ENCODE measurements at places on chromosomes 6 and 20.

- DNase-seq: no peak
Measured at GRCh38 chr6:167778497-167779128, 48.1 kb upstream of the AFDN start.

DNA sequence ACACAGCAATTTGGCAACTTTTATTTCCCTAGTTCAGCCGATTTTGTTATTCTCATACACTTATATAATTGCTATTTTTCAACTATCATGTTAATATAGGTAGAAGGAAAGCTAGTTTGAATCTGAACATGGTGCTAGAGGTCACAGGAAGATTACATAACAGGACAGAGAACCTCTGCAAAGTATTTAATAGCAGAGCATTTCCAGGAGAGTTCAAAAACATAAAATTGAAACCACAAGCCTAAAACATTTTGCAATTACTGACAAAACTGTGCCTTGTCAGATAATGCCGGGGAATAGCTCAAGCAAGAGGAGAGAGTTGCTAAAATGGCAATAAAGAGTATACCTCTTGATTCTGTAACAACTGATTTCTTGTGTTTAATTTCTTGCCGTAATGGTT, 70.8 kb downstream of the TFAP2B start:
- DNase-seq: no peak

DNA sequence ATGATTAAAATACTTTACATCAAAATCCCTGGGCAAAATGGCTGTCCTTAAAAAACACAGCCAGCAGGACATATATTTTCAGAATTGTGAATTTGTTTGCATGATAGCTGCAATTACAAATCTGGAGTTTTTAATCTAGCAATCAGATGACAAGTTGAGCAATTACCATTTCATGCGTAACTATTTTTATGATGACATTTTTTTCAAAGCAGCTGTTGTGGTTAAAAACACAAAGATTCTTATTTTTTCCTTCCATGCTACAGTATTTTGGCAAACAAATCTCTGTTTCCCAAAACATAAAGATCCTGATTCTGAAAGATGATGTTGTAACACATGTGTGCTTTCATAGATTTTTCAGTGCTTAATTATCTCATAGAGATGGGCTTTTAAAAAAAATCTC, 90.2 kb downstream of the PHACTR1 start:
- DNase-seq: no peak

DNA sequence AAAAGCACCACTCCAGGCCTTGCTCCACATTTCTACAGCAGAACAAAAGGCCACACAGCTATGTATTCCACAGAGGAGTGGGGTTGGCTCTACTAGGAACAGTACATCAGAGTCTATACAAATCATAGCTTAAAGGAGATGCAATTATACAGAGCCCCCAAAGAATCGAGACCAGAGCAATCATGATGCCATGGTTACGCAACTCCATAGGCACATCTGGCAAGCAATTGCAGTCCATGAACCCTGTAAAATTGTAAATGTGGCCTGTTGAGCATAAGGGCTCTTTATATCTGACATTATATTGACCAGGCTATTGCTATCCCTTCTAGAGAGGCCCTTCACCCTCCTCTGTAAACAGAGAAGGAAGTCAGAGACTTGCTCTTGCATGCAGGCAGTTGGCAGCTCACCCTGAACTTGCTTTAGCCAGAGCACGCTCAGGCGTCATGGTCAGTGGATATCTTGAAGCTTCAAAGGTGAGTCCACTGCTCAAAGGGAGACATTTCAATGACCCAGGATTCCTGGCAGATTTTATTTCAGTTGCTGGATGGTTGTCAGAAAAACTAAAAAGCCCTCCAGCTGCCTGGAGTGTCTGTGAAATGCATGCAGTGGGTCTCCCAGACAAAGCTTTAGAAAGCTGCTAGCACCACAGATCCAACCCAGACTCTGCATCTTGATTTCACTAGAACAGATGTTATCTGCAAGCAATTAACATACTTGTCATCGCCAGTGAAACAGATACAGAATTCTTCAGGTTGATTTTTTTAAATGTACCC, 357.2 kb downstream of the CENPW start:
- no peak for DNase-seq

DNA sequence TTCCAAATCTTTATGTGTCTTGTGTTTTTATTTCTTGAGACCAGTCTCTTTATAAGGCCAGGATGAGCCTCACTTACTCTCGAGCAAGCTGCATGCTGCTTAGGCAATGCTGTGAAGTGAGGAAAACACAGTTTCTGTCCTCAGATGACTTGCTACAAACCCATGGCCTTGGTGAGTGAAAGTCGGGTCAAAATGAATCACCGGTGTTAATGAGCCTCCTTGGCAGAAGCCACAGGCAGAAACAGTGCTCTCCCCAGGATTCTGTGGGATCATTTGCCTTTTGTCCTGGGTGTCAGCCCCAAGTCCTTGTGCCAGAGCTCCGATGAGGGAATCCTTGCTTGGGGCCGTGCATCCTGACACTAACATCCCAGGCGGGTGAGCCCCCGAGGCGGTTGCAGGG, 482.5 kb downstream of the QKI start:
- no peak for DNase-seq

DNA sequence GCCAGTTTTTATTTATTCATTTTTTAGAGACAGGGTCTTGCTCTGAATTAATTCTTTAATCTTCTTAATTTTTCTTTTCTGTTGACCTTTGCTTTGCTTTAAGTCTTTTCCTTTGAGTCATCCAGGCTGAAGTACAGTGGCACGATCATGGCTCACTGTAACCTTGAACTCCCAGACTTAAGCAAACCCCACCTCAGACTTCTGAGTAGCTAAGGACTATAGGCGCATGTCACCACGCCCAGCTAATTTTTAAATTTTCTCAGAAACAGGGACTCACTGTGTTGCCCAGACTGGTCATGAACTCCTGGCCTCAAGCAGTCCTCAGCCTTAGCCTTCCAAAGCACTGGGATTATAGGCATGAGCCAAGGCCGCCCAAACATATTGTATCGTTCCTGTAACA, 71.3 kb upstream of the GNRH2 start:
- no peak for DNase-seq

- DNase-seq: no peak
Measured at GRCh38 chr6:88586371-88587149, 376.9 kb downstream of the RNGTT start.

- peak; percentile 12 for DNase-seq
Measured at GRCh38 chr20:5000263-5001173, 792 bp downstream of the SLC23A2 start.

- DNase-seq: no peak
Measured at GRCh38 chr6:100998111-100998510, 117.0 kb upstream of the ASCC3 start.

- DNase-seq: peak; percentile 16
Measured at GRCh38 chr20:50844430-50845100, 49.7 kb downstream of the BCAS4 start.

GRCh38 chr6:138109042-138109997, 2.1 kb upstream of the PERP start:
- DNase-seq: peak; percentile 83

DNA sequence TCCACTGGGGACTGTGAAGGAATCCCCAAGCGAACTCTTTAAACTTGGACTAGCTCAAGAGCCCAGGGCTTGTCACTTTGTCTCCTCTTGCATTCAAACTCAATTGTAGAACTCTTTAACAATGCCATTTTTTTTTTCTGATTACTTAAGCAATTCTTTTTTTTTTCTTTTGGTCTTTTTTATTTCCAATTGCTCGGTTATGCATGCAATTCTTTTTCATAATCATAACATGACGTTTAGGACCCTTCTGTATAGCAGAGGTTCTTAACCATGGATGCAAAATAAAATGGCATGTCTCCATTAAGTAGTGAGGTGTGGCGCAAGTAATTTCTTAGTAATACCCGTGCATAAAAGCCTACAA, 466 bp upstream of the BFSP1 start:
- no peak for DNase-seq

- no peak for DNase-seq
Measured at GRCh38 chr6:145829102-145829501, 14.5 kb upstream of the FBXO30 start.

GRCh38 chr6:53042112-53042511, 23.1 kb upstream of the FBXO9 start:
- DNase-seq: no peak

GRCh38 chr6:42333612-42334011, 116.0 kb upstream of the MRPS10 start:
- DNase-seq: no peak

GRCh38 chr20:9279918-9280401, 211.1 kb downstream of the PLCB4 start:
- DNase-seq: no peak

GRCh38 chr6:16841241-16841640, 80.0 kb upstream of the ATXN1 start:
- no peak for DNase-seq

- no peak for DNase-seq
Measured at GRCh38 chr6:26021001-26021349, 58.4 kb downstream of the TRIM38 start.

DNA sequence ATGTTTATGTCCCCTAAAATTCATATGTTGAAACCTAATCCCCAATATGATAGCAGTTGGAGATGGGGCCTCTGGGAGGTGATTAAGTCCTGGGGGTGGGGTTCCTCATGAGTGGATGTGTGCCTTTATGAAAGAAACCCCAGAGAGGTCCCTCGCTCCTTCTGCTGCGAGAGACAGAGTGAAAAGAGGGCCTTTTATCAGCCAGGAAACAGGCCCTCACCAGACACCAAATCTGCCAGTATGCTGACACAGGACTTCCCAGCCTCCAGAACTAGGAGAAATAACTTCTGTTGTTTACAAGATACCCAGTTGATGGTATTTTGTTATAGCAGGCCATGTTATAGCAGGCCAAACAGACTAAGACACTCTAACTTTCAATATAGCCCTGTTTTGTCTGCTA, 100.9 kb upstream of the NFATC2 start:
- no peak for DNase-seq

DNA sequence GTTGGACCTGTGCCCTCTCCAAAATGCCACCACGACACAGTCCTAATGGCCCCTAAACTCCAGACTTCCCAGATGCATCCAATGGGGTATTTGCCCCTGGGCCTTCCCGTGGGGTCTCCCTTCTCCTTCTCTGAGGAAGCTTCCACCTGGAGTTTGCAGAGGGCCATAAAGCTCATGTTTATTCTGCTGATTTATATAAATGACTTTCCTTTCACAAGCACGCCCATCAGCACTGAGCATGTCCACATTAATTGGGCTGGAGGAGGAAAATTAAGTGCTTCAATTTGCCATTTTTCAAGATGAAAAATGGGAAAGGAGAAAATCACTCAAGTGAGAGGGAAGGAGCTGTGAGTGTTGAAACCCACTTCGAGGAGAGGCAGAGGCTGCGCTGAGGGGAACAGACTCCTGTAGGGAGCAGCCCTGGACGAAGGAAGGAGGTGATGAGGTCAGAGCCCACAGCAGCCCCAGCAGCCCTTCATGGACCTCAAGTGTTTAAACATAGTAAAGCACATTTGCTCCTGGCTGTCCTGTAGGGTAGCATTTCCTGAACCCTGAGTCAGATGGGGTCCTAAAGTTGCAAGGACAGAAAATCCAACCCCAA, 434.9 kb upstream of the SULF2 start:
- DNase-seq: no peak

DNA sequence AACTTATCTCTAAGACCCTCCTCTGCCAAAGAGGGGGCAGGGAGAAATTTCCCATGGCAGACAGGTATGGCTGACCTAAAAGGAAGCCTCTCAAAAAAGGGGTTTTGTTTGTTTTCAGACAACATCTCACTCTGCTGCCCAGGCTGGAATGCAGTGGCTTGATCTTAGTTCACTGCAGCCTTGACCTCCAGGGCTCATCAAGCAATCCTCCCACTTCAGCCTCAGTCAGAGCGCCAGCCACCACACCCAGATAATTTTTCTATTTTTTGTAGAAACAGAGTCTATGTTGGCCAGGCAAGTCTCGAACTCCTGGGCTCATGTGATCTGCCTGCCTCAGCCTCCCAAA, 3.8 kb downstream of the EZR start:
- DNase-seq: no peak

DNA sequence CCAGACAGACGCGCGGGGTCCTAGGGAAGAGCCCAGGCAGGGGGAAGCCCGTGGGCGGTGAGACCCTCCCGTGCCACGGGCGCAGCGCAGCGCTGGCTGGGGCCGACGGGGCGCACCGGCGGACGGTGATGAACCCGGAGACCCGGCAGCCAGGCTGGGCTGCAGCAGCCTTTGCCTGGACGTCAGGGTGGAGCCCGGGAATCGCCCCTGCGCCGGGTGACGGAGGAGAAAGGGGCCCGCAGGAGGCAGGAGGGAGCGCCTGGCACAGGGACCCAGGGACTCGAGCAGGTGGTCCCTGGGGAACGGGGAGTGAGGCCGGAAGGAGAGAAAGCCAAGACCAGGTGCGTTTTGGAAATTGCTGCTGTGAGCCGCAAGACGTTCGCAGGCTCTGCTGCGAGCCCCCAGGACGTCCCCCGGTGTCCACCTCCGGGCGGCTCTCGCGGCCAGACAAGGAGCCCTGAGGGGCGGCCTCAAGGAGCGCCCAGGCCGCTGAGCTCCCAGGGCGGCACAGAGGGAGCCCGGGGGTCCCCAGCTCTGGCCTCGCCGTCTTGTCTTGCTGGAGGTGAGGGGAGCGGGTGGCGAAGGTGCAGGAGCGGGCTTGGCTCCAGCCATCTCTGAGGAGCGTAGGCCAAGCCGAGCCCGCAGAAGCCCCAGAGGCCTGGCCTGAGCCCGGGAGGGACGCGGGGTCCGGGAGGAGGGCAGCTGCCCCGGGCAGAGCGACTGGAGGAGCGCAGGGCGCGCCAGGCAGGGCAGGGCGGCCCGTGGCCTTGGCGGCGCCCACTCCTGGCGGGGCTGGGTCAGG, 191.2 kb upstream of the PDE10A start:
- no peak for DNase-seq

DNA sequence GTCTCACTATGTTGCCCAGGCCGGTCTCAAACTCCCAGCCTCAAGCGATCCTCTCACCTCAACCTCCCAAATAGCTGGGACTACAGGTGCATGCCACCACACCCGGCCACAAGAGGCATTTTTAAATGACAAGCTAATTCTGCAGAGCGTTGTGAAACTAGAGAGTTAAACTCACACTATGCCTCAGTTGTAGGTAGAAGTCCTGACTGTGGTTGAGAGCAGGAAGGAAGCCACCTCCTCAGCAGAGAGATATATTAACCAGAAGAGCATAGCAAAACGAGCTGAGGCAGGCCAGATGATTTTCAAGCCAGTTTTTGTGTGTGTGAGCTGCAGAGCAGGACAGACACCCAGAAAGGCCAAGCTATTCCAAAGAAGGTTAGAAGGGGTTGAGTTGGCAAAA, 150.3 kb downstream of the MBOAT1 start:
- DNase-seq: no peak

DNA sequence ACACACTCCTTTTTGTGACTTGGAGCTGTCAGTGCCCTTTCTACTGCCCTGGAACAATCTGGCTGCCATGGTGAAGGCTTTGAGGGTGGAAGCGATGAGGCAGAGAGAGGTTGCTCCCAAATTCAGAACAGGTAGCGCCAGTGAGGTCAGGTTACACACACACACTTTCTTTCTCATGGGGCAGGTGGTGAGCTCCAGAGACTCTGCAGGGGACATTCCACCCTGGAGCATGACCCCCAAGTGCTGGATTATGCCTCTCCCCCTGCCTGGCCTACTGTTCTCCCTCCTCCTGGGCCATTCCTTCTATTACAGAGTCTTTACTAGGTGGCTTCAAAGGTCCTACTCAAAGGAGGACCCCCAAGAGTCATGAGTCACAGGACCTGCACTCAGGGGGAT, 98.0 kb downstream of the EYA2 start:
- no peak for DNase-seq

- no peak for DNase-seq
Measured at GRCh38 chr6:42158011-42158410, 15.2 kb upstream of the GUCA1A start.
